ENCODE measurements at places on chromosomes 4 and X. TPM values are rescaled to one million over a fixed set of nuclear protein-coding genes. Genes with fewer than 3 reads are reported as not detected.

DNA sequence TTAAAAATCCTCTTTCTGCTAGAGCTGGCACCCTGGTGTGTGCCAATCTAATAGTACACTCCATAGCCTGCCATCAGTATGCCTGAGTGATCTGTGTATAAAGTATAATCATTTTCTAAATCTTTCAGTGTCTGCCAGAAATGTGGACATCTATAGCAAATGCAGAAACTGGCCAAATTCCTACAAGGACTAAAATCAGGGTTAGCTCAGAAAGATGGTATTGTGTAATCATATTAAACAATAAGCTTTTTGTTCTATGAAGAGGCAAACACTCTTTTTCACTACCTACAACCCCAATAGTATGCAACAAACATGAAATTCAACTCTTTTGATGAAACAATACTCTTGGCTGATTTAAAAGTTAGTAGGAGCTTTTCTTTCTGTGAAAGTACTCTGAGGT, 7.7 kb upstream of the TXLNG start:
- H3K27ac ChIP-seq: no peak overlapping the region
- DNase-seq: no peak
- no peaks in the 10 kb centered on the region for H3K27me3 ChIP-seq
- no peaks in the 10 kb centered on the region for H3K36me3 ChIP-seq

The TMPRSS11A gene
- not detected for polyA plus RNA-seq

The CXCL9 gene
- 4.1 TPM for polyA plus RNA-seq

DNA sequence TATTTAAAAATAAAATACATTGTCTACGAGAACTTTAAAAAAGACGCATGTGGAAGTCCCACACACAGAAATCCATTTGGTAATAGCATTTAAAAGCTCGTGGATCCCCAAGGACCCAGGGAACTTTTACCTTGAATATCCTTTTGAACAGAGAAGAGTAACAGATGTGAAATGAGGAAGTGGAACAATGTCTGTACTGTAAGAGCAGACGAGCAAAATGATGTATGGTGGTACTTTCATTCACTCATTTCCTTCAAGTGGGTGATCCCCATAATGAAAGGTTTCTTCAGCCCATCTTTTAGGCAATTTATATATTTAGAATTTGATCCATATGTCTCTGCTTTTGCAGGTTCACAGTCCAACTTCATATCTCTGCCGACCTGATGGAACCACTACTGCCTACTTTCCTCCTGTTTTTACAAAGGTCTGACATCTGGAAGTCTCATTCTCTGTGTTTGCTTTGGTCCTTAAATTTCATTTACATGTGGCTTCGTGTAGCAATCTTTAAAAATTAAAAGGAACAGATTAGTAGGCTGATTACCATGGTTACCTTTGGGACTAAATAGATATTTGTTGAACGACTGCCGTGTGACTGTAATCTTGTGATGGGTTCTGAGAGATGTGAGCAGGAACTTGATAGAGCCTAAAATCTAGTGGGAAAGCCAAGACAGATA, 188.4 kb downstream of the PALLD start:
- H3K4me1 ChIP-seq: no peaks in the 10 kb centered on the region
- no peaks in the 10 kb centered on the region for H3K36me3 ChIP-seq
- no peak overlapping the region for H3K27ac ChIP-seq
- no peaks in the 10 kb centered on the region for H3K27me3 ChIP-seq
- no peak overlapping the region for H3K4me3 ChIP-seq

The GAGE2A gene
- not detected for polyA plus RNA-seq

DNA sequence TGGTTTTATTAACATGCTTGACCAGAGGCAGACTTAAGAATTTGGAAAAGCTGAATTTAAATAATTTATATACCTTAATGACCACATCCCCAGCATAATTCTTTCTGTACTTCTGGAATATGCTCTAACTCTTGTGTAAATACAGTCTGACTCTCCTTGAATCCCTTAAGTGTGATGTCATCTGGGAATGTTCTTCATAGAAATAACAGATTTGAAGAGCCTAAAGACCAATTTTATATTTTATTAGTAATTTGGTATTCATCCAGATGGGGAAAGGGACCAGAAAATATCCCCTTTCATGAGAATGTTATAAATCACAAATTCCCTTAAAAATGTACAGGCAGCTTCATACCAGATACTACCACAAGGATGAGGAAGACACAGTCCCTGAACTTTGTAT, 58.3 kb downstream of the KCNIP4 start:
- H3K4me3 ChIP-seq: no peak overlapping the region
- no peaks in the 10 kb centered on the region for H3K27me3 ChIP-seq
- no peaks in the 10 kb centered on the region for H3K36me3 ChIP-seq
- no peak for DNase-seq

- H3K27me3 ChIP-seq: no peaks in the 10 kb centered on the region
- H3K4me1 ChIP-seq: no peaks in the 10 kb centered on the region
- DNase-seq: no peak
- no peaks in the 10 kb centered on the region for H3K36me3 ChIP-seq
- H3K27ac ChIP-seq: no peak overlapping the region
These were observed 253.2 kb upstream of the GK2 start for GRCh38 chr4:79661196-79661595.

GRCh38 chr4:162767083-162767482, 399.6 kb downstream of the NAF1 start:
- no peak overlapping the region for H3K27ac ChIP-seq
- no peak overlapping the region for H3K4me3 ChIP-seq
- no peak for DNase-seq
